Glomerular endothelial cell (primary cell): ENCODE measurements at places on chromosomes 5 and 9.

GRCh38 chr5:173328844-173329490 lies 753 bp upstream of the STC2 start:
- DNase-seq = no peak

DNA sequence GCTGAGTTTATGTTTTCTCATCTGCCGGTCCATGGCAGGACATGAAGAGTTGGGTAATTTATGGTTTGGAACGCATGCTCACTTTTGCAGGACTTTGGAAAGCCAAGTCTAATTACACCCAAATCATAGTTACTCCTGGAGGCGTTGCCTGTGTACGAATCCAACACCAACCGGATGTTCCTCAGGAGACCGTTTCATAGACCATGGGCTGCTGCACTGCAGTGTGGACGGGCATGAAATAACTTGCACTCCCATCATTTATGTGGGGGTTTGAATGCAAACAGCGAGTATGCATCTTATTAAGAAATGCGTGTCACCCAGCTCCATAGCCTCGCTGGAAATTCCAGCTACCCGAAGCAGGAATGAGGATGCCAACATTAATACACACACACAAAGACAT lies 96.1 kb upstream of the IRX2 start:
- no peak for DNase-seq

DNA sequence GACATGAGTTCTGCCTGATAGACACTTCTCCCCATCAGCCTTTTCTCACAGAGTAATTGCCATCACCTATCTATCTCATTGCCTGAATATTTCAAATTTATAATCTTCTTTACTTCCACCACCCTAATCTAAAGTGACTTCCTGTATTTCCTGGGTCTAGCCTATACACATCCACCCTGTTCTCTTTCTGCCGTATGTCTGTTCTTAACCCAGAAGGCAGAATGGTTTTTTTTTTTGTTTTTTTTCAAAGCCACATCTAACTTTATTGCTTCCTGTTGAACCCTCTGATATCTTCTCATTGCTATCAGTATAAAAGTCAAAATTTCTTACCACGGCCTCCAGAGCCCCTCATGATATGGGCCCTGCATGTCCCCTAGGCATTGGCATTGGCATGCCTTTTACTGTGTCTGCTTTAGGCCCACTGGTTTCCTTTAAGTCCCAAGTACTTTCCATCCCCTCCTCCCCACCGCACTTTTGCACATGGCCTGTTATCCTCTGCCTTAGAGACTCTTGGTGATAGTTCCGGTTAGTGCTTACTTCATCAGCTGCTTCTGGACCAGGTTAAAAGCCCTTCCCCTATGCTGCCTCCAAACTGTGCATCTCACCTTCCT lies 159.9 kb downstream of the MAN2A1 start:
- no peak for DNase-seq

GRCh38 chr5:83745816-83746215 lies 25.2 kb upstream of the HAPLN1 start:
- DNase-seq = no peak

GRCh38 chr9:82939451-82939850 lies 123.5 kb downstream of the RASEF start:
- no peak for DNase-seq
